Liver (tissue), 10 donors: ENCODE measurements at places on chromosomes 1 and 21. TPM values are rescaled to one million over a fixed set of nuclear protein-coding genes. Genes with fewer than 3 reads are reported as not detected.

The CLCA2 gene
- not detected for polyA plus RNA-seq

The CLIC6 gene
- 0.08 TPM for polyA plus RNA-seq

The MPL gene
- not detected for polyA plus RNA-seq

The SMIM1 gene
- 11.5 TPM for polyA plus RNA-seq

The EFNA3 gene
- 3.7 TPM for polyA plus RNA-seq

The INSRR gene
- polyA plus RNA-seq, result 0.01 TPM

The PGBD5 gene
- polyA plus RNA-seq, result 0.88 TPM

The KLF18 gene
- not detected for polyA plus RNA-seq

The COL16A1 gene
- 0.43 TPM for polyA plus RNA-seq

The KCNH1 gene
- polyA plus RNA-seq, result not detected

The ZNF695 gene
- not detected for polyA plus RNA-seq

The TRNAU1AP gene
- polyA plus RNA-seq, result 5.6 TPM

The C21orf58 gene
- 0.61 TPM for polyA plus RNA-seq

The CFHR1 gene
- 507 TPM for polyA plus RNA-seq

The SIM2 gene
- 0.19 TPM for polyA plus RNA-seq

The DENND1B gene
- 6.6 TPM for polyA plus RNA-seq

The AXDND1 gene
- polyA plus RNA-seq, result not detected

The EDN2 gene
- 0.10 TPM for polyA plus RNA-seq

The SV2A gene
- polyA plus RNA-seq, result 0.23 TPM

The EXTL1 gene
- polyA plus RNA-seq, result not detected

The SPATA46 gene
- polyA plus RNA-seq, result 0.06 TPM

The OR2M7 gene
- polyA plus RNA-seq, result not detected

The MX2 gene
- polyA plus RNA-seq, result 0.69 TPM

The VCAM1 gene
- polyA plus RNA-seq, result 3.3 TPM

The PRR9 gene
- polyA plus RNA-seq, result not detected

The NTMT2 gene
- polyA plus RNA-seq, result not detected

The KLHL12 gene
- polyA plus RNA-seq, result 7.2 TPM

The ELAVL4 gene
- not detected for polyA plus RNA-seq

The TTC39A gene
- 0.32 TPM for polyA plus RNA-seq
